ENCODE measurements at places on chromosomes 4 and X.

DNA sequence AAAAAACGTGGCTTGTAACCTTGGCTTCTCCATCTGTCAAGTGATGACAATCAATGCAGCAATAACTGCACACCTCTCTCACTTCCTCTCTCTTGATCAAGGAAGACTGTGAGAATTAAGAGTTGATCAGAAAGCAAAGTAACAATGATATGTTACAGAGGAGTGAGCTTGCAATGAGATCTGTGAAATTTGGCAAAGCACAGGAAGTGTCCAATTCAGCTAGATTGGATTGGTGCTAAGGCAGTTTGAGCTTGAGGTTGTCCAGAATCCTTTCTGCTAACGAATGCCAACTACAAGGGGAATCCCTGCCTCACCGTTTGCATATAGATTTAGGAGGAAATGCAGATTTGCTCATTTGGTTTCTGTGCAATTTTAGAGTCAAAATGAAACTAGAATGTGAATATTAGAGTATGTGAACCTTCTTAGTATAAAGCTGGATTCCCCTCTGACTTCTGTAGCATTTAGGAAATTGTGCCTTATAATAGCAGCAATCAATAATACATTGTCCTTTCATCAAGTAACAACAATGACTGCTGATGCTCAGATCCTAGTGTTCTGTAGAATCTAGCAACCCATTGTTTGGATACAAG, 346.4 kb downstream of the PTTG2 start:
- DNase-seq, result peak; percentile 26

- DNase-seq, result no peak
These were observed 932.0 kb downstream of the C4orf33 start for GRCh38 chr4:130027973-130028372.

- no peak for DNase-seq
These were observed 248.9 kb upstream of the UGT8 start for GRCh38 chr4:114349543-114350175.

DNA sequence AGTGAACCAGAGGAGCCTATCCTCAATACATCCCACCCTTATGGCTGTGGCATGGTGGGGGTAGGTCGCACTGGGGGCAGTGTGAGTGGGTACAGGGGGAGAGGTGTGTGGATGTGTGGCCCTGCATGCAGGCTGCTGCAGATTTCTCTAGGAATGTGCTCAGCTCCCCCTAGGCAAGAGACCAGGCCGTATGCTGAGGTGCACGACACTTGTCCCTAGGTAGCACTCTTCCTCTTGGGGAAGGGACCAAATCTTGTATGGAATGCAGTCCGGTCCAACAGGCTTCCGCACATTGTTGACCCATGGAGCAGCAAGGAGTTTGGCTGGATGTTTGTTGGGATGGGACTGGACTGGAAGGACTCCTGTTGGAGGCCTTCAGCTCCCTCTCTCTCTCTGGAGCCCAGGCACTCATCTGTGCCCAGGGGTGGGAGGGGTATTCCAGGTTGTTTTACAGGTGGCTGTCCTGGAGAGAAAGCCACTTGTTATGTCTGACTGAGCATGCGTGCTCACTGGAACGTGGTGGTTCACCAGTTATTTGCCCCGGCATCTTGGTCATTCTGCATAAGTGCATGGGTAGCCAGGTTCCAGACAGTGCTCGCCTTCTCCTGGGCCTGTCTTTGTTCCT, 55.1 kb downstream of the NBDY start:
- no peak for DNase-seq

DNA sequence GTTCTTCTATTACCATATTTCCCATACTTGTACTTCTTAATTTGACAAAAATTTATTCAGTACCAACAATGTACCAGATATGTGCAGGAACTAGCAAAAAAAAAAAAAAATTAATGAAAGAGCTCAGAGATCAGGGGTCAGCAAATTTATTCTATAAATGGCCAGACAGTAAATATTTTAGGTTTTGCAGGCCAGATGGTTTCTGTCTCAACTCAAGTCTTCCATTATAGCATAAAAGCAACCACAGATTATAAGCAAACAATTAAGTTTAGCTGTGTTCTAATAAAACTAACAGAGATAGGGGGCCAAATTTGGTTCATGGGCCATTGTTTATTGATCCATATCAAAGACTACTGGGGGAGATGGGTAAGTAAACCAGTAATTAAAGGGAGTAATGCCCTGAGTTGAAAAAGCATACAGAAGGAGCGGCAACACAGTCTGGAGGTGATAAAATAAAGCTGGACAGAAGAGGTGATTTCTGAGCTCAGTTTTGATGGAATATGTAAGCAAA, 19.3 kb downstream of the NEK1 start:
- DNase-seq, result no peak

GRCh38 chr4:167222099-167222498, 12.2 kb downstream of the SPOCK3 start:
- no peak for DNase-seq

DNA sequence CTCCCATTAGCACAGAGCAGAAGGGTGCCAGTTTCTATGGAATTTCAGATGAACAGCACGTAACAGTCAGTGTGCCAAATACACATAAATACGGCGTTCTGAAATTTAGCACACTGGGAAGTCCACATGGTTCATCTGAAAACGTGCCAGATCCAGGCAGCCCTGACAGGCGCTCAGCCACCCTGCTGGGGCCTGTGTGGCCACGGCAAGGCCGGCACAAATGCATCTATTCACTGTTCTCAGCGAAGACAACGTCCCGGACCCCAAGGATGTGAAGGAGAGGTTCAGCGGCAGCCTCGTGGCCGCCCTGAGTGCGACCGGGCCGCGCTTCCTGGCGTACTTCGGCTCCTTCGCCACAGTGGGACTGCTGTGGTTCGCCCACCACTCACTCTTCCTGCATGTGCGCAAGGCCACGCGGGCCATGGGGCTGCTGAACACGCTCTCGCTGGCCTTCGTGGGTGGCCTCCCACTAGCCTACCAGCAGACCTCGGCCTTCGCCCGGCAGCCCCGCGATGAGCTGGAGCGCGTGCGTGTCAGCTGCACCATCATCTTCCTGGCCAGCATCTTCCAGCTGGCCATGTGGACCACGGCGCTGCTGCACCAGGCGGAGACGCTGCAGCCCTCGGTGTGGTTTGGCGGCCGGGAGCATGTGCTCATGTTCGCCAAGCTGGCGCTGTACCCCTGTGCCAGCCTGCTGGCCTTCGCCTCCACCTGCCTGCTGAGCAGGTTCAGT, 15.6 kb downstream of the DGKQ start:
- DNase-seq, result no peak

GRCh38 chr4:59971952-59972351, 1228.2 kb upstream of the ADGRL3 start:
- DNase-seq, result no peak

All from NCI-H2171 treated with DMSO at 0.1 percent for 48 hours (cell line).